SK-N-DZ (cell line): ENCODE measurements at places on chromosomes 5 and 9.
A peak's percentile ranks its signal among the peaks of the same experiment; 100 is the strongest.

- no peak for DNase-seq
Observed at GRCh38 chr5:111853748-111854147, 96.8 kb upstream of the NREP start.

DNA sequence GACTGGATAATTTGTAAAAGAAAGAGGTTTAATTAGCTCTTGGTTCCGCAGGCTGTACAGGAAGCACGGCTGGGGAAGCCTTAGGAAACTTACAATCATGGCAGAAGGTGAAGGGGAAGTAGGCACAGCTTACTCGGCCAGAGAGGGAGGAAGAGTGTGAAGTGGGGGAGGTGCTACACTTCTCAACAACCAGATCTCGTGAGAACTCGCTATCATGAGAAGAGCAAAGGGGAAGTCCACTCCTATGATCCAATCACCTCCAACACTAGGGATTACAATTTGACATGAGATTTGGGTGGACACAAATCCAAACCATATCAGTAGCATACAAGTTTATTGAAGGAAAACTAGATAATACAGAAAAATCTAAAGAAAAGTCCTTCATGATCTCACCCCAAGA is 39.9 kb downstream of the NEURL1B start:
- DNase-seq: no peak

GRCh38 chr9:134476272-134476941 is 150.2 kb downstream of the RXRA start:
- DNase-seq: no peak

GRCh38 chr5:10756549-10756948 is 4.5 kb downstream of the DAP start:
- no peak for DNase-seq

DNA sequence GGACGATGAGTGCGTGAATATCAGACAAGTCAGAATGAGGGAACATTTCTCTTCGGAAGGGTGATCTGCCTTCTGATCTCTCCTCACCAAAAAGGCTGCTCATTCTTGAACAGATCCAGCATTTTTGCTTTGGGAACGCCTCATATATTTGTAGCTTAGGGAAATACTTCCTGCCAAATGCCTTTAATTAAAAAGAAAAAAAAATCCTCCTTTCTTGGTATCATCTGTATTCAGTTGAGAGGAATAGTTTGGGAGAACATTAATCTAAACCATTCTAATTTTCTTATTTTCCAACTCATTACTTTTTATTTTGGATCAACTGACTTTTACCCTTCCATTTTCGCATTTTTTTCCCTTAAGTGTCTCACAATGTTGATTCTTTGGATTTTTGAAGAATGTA is 163.4 kb downstream of the SNX18 start:
- no peak for DNase-seq

GRCh38 chr9:13089666-13090065 is 189.8 kb downstream of the MPDZ start:
- DNase-seq: no peak

- DNase-seq: peak; percentile 0
Observed at GRCh38 chr9:24245988-24246387, 299.7 kb downstream of the IZUMO3 start.

- DNase-seq: no peak
Observed at GRCh38 chr9:72599874-72600534, 78.6 kb downstream of the TMC1 start.

DNA sequence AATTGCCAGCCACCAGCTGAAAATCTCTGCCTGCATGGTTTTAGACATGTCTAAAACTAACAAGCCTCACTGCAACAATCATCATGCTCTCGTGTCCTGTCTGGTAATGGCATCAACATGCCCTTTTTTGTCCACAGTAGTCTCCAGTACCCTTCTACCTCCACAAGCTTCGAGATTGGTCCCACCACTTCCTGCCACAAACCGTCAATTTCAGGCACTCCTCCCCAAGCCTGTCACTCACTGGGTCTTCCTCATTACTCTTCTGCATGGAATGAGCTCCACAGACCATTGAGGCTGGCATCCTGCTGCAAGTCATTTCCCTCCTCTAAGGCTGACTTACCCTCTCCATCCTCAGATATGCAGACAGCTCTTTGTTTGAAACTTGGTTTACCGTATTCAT is 9.0 kb downstream of the LPAR1 start:
- DNase-seq: no peak

DNA sequence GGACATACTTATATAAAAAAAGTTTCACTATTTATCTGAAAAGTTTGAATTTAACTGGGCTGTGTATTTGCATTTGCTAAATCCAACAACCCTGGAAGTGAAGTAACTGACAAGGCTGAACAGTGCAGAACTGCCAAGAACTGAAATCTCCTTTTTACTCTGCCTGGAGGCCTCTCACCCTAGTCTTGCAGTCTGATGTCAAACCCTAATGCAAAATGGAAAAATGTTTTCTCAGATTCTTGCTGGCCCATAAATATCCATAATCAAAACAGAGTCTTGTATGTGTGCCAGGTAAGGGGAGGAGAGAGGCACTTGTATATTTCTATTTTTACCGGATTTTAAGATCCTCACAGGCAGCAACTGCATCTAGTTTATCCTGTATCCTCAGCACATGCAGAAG is 432.7 kb upstream of the KLF4 start:
- no peak for DNase-seq

DNA sequence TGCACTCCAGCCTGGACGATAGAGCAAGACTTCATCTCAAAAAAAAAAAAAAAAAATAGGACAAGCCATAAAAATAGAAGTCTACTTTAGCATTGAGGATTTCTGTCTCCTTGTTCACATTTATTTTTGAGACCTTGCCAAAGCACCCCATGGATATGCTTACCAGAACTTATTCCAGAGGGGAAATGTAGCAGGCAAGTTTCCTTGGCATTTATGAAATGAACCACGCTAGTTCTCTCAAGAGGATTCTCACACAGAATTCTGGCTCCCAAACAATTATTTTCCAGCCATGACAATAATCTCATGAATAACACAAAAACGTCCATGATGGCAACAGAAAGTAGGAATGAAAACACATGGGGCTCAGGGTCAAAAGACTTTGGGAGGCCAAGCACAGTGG is 23.4 kb upstream of the GPX8 start:
- no peak for DNase-seq

DNA sequence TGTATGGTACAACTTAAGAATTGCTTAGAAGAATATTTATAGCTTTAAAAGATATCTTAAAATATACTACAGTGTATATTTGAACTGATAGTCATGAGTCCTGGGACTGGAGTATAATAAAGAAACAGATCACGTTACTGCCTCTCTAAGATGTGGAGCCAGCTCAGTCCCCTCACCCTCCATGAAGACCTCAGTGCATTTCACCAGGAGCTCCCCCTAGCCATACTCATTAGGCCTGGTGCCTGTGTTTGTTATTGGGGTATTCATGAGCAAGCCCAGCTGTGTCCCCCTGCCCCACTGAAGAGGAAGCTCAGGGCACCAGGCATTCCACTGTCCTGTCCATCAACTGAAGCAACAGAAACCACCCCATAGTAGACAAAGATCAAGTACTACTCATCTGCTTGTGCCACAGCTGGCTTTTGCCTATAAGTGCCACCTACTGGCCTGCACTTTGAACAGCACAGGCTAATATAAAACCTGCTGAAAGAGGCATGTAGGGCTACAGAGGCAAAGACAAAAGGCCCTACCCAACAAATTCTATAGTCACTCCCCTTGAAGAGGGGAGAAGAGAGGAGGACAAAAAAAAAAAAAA is 850.2 kb upstream of the NUDT12 start:
- peak; percentile 44 for DNase-seq

- no peak for DNase-seq
Observed at GRCh38 chr9:84851935-84852585, 182.5 kb downstream of the NTRK2 start.

DNA sequence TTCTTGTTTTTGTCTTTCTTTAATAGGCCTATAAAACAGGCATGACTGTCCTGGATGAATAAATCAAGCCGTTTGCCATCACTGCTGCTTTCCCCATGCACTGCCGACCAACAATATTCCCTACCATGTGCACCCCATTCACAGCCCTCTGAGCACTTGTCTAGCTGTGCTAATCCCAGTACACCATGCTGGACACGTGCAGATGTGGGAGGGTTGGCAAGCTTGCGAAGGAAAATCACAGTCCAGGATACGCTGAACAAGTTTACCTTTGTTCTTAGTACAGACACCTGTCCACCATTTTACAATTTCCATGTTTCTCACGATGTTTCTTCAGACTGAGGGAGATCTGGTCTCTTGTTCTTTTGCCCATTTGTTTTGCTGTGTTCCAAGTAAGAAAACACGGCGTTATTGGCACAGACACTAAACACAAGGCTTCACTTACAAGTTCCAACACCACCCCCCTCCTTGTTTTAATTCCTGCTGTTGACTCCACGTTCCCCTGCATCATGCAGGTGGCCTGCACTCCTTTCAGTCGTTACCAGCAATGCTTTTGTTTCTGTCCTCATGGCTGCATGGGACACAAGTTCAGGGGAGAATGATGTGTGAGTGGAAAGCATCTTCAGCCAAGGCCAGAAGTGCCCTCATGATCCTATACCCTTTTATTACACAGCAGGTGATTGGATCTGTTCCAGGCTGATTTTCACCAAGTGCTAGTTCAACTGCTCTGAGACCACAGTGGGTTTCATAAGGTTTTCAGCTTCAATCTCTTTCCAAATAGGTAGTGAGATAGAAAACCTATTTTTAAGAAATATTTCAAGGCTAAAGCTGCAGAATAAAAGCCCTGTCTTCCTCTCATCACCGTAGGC is 608.9 kb downstream of the IRX1 start:
- DNase-seq: no peak

- DNase-seq: no peak
Observed at GRCh38 chr5:150485693-150486401, 22.1 kb upstream of the NDST1 start.

- DNase-seq: no peak
Observed at GRCh38 chr5:157352756-157353340, 86.9 kb downstream of the CYFIP2 start.

DNA sequence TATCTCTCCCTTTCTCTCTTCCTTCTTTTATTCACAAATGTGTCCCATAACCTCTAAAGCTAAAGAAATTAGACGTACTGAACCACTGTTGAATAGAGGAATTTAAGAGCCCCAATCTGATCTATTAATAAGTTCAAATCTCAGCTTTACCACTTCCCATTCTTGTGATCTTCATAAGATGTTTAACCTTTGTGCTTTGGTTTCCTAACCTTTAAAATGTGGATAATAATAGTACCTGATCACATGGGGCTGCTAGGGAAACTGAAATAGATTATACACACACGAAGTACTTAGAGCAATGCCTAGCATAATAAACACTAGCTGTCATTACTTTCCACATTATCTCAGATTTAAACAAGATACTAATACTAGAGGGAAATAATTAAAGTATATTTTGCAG is 324.3 kb upstream of the SEMA6A start:
- no peak for DNase-seq

- DNase-seq: no peak
Observed at GRCh38 chr5:173741087-173741486, 124.6 kb upstream of the BOD1 start.
